ENCODE measurements at places on chromosomes 13 and 19.

- no peak for DNase-seq
Measured at GRCh38 chr13:20422362-20422761, 103.3 kb downstream of the CRYL1 start.

- no peak for DNase-seq
Measured at GRCh38 chr13:97242755-97243497, 20.8 kb downstream of the MBNL2 start.

- DNase-seq, result no peak
Measured at GRCh38 chr19:17339088-17339741, 1.9 kb downstream of the GTPBP3 start.

- no peak for DNase-seq
Measured at GRCh38 chr13:35768073-35768472, 291.6 kb upstream of the MAB21L1 start.

GRCh38 chr19:39708594-39708993 is 4.3 kb downstream of the LGALS14 start:
- DNase-seq, result no peak
